ENCODE measurements at places on chromosomes 13 and 19. TPM values are rescaled to one million over a fixed set of nuclear protein-coding genes. Genes with fewer than 3 reads are reported as not detected.
A peak's percentile ranks its signal among the peaks of the same experiment; 100 is the strongest.

GRCh38 chr13:21012841-21013681, 48.3 kb downstream of the LATS2 start:
- no peak overlapping the region for H3K4me3 ChIP-seq
- no peaks in the 10 kb centered on the region for H3K27me3 ChIP-seq
- H3K4me1 ChIP-seq: peaks cover 27% of the 10 kb centered on the region
- H3K36me3 ChIP-seq: no peaks in the 10 kb centered on the region
- peak overlapping the region; percentile 36 for H3K27ac ChIP-seq

- H3K4me3 ChIP-seq: no peak overlapping the region
- H3K27ac ChIP-seq: peak overlapping the region; percentile 81
- no peaks in the 10 kb centered on the region for H3K27me3 ChIP-seq
- peak; percentile 64 for DNase-seq
- no peaks in the 10 kb centered on the region for H3K36me3 ChIP-seq
- peaks cover 3% of the 10 kb centered on the region for H3K4me1 ChIP-seq
These were observed 1.3 kb downstream of the TSKS start for GRCh38 chr19:49761625-49762311.

DNA sequence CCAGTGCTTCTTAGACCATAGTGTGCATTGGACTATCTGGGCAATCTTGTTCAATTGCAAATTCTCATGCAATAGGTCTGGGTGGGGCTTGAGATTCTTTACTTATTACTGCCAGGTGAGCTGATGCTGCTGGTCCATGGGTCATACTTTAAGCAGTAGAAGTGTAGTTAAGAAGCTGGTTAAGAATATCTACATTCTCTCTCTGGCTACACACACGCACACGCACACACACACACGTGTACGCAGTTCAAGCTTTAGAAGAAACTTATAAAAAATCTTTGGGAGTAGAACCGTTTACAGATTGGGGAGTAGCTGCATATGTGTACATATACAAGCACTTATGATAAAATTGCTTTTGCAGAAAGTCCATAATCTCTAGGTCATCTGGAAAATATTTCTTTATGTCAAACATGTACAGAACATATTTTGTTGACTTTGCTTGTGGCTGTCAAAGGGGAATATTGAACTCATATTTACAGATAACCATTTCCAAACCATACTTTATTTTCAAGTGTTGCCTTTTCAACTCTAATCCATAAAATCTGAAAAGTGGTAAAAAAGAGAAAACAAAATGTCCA, 99.7 kb downstream of the GPC6 start:
- no peak for DNase-seq

GRCh38 chr13:41232578-41233480, 30.5 kb downstream of the MTRF1 start:
- no peak overlapping the region for H3K4me3 ChIP-seq
- no peaks in the 10 kb centered on the region for H3K36me3 ChIP-seq

ADM5 gene
- not detected for total RNA-seq

Measured in uterus (tissue), 4 donors.